ENCODE measurements at places on chromosomes 1 and 21. TPM values are rescaled to one million over a fixed set of nuclear protein-coding genes. Genes with fewer than 3 reads are reported as not detected.

DNA sequence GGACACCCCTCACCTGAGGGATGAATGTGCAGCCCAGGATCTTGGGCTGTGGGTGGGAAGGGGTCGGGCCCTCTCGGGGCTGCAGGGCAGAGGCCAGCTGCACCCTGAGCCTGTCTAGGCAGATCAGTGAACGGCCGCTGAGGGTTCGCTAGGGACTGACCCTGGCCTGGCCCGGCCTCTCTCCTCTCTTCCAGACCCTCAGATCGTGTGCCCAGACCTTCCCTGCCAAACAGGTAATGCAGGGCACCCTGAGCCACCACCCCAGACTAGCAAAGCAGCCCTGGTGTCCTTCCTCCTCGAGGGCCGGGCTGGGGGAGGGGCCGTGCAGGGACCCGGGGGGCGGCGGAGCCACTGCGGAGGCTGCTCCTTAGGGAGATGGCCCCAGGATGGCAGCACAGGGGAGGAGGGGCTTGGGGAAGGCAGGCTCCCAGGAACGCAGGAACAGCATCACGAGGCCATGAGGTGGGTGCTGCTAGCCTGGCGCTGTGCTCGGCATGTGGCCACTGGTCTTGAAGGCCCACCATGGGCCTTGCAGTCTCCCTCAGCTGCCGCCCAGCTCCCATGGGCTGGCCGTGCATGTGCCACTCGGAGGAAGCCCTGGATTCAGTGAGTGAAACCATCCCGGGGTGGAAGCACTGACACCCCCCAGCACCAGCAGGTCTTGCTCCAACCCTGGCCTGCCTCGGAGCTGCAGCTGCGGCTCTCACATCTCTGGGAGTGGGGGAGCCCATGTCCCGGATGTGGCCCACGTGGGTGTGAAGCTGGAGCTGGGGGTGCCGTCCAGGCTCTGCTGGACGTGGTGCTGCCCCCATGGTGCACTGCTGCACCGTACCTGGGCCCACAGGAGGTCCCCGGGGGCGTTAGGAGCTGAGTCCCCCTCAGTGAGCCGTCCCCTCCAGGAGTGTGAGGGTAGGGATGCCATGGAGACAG lies 28.7 kb downstream of the COL6A2 start:
- H3K27me3 ChIP-seq = peaks cover 2% of the 10 kb centered on the region
- H3K4me3 ChIP-seq = no peak overlapping the region
- peaks cover 13% of the 10 kb centered on the region for H3K4me1 ChIP-seq
- DNase-seq = no peak

Gene PTPN14
- total RNA-seq = 135 TPM

DNA sequence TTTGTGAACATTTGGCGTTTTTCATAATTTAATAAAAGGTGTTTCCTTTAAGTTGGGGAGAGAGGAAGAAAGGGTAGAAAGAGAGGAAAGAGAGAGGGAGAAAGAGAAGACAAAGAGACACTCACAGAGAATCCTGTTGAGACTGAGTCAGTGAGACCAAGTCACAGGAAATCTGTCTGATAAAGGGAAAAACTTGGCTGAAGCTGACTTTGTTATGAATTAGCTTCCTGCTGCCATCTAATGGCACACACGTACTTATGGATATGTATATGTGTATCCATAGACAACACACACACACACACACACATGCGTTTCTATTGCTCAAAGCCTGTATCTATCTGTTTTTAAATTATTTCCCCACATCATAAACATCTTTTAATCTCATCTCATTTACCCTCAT lies 42.5 kb upstream of the DISC1 start:
- peaks cover 12% of the 10 kb centered on the region for H3K4me1 ChIP-seq
- H3K4me3 ChIP-seq = no peak overlapping the region
- H3K27me3 ChIP-seq = no peaks in the 10 kb centered on the region
- H3K27ac ChIP-seq = peak overlapping the region; percentile 42

- H3K36me3 ChIP-seq = no peaks in the 10 kb centered on the region
- DNase-seq = no peak
- H3K4me3 ChIP-seq = no peak overlapping the region
- H3K27me3 ChIP-seq = peaks cover 4% of the 10 kb centered on the region
- H3K4me1 ChIP-seq = no peaks in the 10 kb centered on the region
These were observed 714.3 kb downstream of the MATN1 start for GRCh38 chr1:30008998-30009657.

DNA sequence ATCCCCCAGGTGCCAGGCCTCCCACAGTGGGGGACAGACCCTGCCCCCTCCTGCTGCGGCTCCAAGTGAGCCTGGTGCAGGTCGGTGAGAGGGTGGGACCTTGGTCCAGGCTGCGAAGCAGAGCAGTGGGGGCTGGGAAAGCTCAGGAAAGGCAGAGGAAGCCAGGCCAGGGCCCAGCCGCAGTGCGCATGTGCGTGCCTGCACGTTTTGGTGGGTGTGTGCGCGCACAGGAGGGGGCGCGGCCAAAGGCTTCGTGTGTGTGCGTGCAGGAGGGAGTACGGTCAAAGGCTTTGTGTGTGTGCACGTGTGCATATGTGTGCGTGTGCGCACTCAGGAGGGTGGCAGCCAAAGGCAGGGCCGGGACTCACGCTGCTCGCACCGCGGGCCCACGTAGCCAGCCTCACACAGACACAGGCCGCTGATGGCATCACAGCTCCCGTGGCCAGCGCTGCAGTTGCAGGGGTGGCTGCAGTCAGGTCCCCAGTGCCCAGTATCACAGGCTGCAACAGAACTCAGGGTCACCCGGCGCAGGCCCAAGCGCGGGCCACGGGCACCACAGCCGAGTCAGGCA lies 45.9 kb downstream of the ARHGEF16 start:
- no peak for DNase-seq
- H3K4me1 ChIP-seq = peaks cover 18% of the 10 kb centered on the region
- no peak overlapping the region for H3K4me3 ChIP-seq
- H3K27me3 ChIP-seq = peaks cover 1% of the 10 kb centered on the region

- no peaks in the 10 kb centered on the region for H3K36me3 ChIP-seq
- no peak overlapping the region for H3K4me3 ChIP-seq
- no peak overlapping the region for H3K27ac ChIP-seq
- H3K27me3 ChIP-seq = peaks cover 10% of the 10 kb centered on the region
- DNase-seq = no peak
These were observed 12.6 kb upstream of the NTPCR start for GRCh38 chr1:232937741-232938375.

Measured in HFFc6 (cell line).